NCI-H187 treated with DMSO at 0.1 percent for 48 hours (cell line): ENCODE measurements at places on chromosomes 3 and 15.

- DNase-seq = no peak
Observed at GRCh38 chr15:57256939-57257338, 119.4 kb upstream of the CGNL1 start.

DNA sequence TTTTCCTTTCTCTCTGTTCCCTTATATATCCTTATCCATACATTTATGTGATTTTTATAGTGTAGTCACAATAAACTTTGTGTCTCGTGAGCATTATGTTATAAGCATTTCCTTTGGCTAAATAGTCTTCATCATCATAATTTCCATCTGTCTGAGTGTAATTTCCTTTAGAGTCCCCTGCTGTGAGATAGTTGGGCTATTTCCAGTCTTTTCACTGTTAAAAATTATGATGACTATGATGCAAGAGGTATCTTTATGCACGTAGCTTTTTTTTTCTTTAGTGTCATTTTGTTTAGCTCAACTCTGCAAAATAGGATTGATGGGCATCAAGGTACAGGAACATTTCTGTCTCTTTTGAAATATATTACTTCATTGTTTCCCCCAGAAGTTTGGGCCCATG, 26.9 kb upstream of the CA12 start:
- no peak for DNase-seq

GRCh38 chr15:58515807-58516206, 84.0 kb downstream of the LIPC start:
- no peak for DNase-seq

- DNase-seq = no peak
Observed at GRCh38 chr15:95620934-95621579, 709.4 kb upstream of the NR2F2 start.

- no peak for DNase-seq
Observed at GRCh38 chr3:157700405-157700804, 197.2 kb upstream of the VEPH1 start.
